ENCODE measurements at places on chromosomes 5 and 9. TPM values are rescaled to one million over a fixed set of nuclear protein-coding genes. Genes with fewer than 3 reads are reported as not detected.

GRCh38 chr9:137127301-137128157 lies 11.4 kb upstream of the GRIN1 start:
- H3K36me3 ChIP-seq, result no peaks in the 10 kb centered on the region
- H3K27me3 ChIP-seq, result no peaks in the 10 kb centered on the region
- H3K27ac ChIP-seq, result peak overlapping the region; percentile 77
- H3K4me1 ChIP-seq, result peaks cover 38% of the 10 kb centered on the region
- H3K4me3 ChIP-seq, result peak overlapping the region; percentile 84

DNA sequence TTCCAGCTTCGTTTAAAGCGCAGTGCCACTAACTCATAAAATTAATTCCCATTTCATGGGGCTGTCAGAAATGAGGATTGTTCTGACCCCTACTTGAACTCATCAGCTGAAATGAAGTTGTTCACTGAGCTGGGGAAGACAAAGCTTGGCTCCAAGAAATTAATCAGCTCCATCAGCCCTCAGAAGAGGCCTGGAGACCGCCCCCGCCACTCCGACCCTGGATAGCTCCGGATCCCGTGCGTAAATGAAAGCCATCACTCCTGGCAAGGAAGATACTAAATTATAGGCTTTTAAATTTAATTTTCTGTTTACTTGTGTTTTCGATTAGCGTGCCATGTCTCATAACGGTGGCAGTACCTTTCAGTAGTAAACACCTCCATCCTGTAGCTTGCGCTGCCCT lies 142.8 kb upstream of the IRX2 start:
- no peak overlapping the region for H3K27ac ChIP-seq
- H3K27me3 ChIP-seq, result peaks cover 7% of the 10 kb centered on the region
- DNase-seq, result no peak
- no peak overlapping the region for H3K4me3 ChIP-seq

GRCh38 chr5:134521841-134522240 lies 3.6 kb upstream of the JADE2 start:
- H3K36me3 ChIP-seq, result no peaks in the 10 kb centered on the region
- H3K4me3 ChIP-seq, result no peak overlapping the region
- H3K27me3 ChIP-seq, result no peaks in the 10 kb centered on the region
- no peak for DNase-seq
- H3K4me1 ChIP-seq, result peaks cover 13% of the 10 kb centered on the region

DNA sequence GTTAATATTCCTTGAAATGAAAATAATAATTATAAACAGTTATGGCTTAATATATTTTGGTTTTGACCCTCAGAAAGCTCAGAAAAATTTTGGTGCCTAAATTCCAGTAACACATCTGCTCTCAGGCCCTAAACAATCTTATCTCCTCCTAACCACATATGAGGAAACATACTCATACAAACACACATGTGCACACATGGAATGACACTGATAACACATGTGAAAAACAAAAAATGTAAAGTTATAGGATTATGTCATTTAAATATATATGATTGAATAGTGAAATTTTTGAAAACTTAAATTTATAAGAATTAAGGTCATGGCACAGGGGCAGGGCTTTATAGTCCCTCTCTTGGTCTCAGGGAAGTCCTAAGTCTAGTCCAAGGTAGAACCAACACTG lies 127.2 kb upstream of the TRPC7 start:
- no peak overlapping the region for H3K4me3 ChIP-seq
- H3K4me1 ChIP-seq, result no peaks in the 10 kb centered on the region
- no peaks in the 10 kb centered on the region for H3K36me3 ChIP-seq
- no peaks in the 10 kb centered on the region for H3K27me3 ChIP-seq
- no peak for DNase-seq
- no peak overlapping the region for H3K27ac ChIP-seq

DNA sequence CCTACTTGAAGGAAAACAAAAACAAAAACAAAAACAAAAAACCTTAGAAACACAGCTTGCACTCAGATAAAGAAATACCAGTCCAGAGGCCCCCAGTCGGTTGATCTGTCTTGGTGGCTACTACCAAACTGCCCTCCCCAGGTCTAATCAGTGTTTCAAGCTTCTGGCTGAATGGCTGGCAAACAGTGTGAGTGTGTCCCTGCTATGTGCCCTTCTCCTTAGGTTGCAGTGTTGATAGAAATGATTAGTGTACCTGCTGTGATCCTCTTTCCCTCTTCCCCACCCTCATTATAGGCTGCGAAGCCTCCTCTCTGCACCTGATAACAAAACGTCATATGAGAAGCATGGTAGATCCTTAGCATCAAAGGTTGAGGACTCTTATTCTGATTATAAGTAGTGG lies 12.8 kb downstream of the NR4A3 start:
- H3K4me3 ChIP-seq, result no peak overlapping the region
- no peaks in the 10 kb centered on the region for H3K4me1 ChIP-seq
- H3K36me3 ChIP-seq, result no peaks in the 10 kb centered on the region
- H3K27ac ChIP-seq, result no peak overlapping the region
- H3K27me3 ChIP-seq, result peaks cover 26% of the 10 kb centered on the region

GRCh38 chr9:18822850-18823249 lies 210.2 kb downstream of the SAXO1 start:
- H3K27me3 ChIP-seq, result no peaks in the 10 kb centered on the region
- no peaks in the 10 kb centered on the region for H3K4me1 ChIP-seq
- no peak overlapping the region for H3K27ac ChIP-seq
- no peak overlapping the region for H3K4me3 ChIP-seq
- H3K36me3 ChIP-seq, result no peaks in the 10 kb centered on the region

DNA sequence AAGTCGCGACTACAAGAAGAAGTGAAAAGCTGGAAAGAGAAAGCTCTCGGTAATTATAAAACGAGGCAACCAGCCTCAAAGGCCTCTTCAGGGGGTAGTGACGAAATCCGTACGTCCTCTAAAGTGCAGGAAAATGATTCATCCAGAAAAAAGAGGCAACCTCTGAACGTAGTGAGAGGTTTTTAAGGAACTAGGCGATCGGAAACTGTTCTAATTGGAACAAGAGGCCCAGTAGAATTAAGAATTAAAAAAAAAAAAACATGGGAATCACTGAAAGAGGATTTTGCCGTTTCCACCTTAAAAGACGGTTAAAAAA lies 1.0 kb downstream of the CSNK1A1 start:
- peak overlapping the region; percentile 99 for H3K27ac ChIP-seq
- no peaks in the 10 kb centered on the region for H3K27me3 ChIP-seq
- peak overlapping the region; percentile 94 for H3K4me3 ChIP-seq

GRCh38 chr9:3040761-3041160 lies 196.9 kb upstream of the PUM3 start:
- no peaks in the 10 kb centered on the region for H3K27me3 ChIP-seq
- no peak for DNase-seq
- no peak overlapping the region for H3K27ac ChIP-seq
- no peaks in the 10 kb centered on the region for H3K4me1 ChIP-seq
- no peaks in the 10 kb centered on the region for H3K36me3 ChIP-seq
- H3K4me3 ChIP-seq, result no peak overlapping the region

- no peaks in the 10 kb centered on the region for H3K27me3 ChIP-seq
- no peak for DNase-seq
- H3K27ac ChIP-seq, result no peak overlapping the region
- H3K36me3 ChIP-seq, result no peaks in the 10 kb centered on the region
- H3K4me3 ChIP-seq, result no peak overlapping the region
- no peaks in the 10 kb centered on the region for H3K4me1 ChIP-seq
Observed at GRCh38 chr5:117161718-117162335, 587.2 kb upstream of the SEMA6A start.

DNA sequence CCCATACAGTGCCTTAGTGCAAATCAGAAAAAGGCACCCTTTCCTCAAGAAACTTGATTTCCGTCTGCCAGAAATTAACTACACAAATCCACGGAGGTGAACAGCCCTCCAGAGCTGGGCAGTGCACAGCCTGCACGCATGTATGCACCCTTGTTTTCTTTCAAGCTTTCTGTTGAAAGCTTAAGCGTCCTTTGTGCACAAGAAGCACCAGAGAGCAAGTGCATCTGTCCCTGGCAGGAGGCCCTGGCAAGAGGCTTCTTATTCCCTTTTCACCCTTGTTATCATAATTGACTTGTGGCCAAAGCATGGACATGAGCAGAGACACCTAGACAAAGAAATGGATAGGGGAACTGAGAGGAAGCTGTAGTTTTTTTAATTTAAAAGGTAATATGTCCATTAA lies 47.4 kb upstream of the ATG10 start:
- no peaks in the 10 kb centered on the region for H3K4me1 ChIP-seq
- H3K36me3 ChIP-seq, result no peaks in the 10 kb centered on the region
- H3K27me3 ChIP-seq, result no peaks in the 10 kb centered on the region

DNA sequence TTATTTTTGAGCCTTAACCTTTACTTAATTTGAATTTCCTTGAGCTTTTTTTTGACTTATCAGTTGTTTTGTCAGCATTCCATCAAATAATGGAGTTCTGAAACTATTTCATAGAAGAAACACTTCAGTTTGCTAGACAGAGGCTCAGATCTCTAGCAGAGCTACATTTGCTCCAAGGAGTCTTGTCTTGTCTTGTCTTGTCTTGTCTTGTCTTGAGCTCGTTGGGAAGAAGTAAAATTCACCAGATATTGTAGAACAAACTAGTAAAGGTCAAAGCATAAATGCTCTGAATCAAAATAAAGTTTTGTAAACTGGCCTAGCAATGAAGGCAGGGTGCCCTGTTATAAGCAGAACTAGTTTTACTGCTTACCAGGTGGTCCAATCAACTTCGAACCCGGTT lies 33.5 kb downstream of the RAB24 start:
- no peak overlapping the region for H3K27ac ChIP-seq
- no peaks in the 10 kb centered on the region for H3K4me1 ChIP-seq
- no peak for DNase-seq
- no peaks in the 10 kb centered on the region for H3K36me3 ChIP-seq
- no peak overlapping the region for H3K4me3 ChIP-seq

DNA sequence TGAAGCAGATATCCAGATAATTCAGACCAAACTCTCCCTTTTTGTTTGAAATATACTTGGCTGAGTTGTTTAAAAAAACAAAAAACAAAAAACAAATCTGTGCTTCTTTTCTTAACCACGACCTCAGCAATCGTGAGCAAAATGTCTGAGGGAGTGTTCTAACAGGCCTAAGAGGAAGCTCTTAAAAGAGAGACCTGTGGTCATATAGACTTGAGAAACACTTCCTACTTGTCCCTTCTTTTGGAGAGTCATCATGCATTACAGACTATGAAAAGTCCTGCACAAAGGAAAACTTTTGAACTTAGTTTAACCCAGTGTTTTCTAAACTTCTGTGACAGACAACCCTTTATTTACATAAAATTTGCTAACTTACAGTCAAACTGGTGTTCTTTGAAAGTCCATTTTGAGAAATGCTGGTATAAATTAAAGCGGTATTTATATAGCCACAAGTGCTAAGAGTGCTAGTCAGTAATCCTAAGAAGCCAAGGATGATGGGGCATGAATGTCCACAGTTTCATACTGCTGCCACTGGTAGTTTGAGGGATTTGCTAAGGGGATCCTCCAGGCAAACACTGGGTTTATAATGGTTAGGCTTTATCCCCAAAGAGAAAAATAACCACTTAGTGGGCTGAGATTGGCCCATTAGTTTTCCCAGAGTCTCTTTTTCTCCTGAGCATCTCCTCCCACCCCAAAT lies 199.8 kb downstream of the LRRC70 start:
- H3K36me3 ChIP-seq, result no peaks in the 10 kb centered on the region
- no peak overlapping the region for H3K4me3 ChIP-seq
- DNase-seq, result no peak
- H3K27me3 ChIP-seq, result no peaks in the 10 kb centered on the region

DNA sequence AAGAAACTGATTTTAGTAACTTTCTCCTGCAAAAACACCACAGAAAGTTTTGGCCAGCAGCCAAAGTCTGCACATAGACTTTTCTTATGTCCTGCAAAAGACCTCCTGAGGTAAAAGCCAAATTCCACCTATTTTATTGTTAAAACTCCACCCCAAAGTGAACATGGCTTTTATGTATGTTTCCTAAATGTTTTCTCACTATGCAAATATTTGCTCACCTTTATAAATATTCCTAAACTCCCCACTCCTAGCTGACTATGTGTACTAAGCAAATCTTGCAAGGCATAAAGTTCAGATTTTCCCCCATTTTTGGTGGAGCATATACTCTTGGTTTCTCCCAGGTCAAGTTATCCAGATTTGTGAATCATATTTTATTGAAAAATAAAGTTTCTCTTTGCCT lies 446.2 kb downstream of the DNAH5 start:
- H3K36me3 ChIP-seq, result no peaks in the 10 kb centered on the region
- H3K4me3 ChIP-seq, result no peak overlapping the region
- DNase-seq, result no peak

GRCh38 chr9:109176386-109176785 lies 9.3 kb upstream of the FRRS1L start:
- no peak for DNase-seq
- H3K4me3 ChIP-seq, result no peak overlapping the region
- H3K27ac ChIP-seq, result no peak overlapping the region
- H3K36me3 ChIP-seq, result no peaks in the 10 kb centered on the region
- no peaks in the 10 kb centered on the region for H3K4me1 ChIP-seq

DNA sequence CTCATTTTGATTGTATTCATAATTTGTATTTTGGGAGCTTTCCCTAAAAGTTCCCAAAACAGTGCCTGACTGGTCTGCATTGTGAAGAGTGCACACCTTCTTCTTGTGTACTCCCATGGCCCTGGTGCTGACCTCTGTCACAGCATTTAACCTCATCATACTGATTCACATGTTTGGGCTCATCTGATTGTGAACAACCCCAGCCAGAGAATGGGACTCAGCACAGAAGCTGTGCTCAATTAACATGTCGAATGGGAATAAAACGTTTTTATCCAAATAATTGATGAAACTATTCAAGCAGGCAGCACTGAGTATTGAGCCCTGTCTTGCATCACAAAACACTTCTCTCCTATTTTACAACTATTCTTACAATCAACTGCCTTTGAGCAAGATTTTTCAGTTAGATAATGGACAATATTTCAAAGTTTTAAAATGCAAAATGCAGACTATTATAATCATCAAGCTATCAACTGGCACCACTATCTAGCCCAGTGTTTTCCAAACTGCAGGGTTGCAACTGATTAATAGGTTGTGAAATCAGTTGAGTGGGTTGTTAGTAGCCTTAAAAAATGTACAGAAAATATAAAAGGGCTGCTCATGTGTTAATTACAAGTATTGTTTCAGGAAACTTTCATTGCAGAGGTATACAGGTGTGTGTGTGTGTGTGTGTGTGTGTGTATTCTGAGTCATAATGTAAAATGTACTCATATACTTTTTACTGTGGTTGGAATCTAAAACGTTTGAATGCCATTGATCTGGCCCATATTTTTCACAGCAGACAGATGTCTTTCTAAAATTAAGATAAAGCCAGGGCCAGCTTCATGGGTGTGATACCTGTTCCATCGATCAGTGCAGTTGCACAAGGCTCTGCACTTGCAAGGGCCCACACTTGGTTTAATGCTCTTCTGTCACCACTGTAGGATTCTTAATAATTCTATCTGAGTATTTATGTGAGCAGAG lies 190.5 kb downstream of the PIK3R1 start:
- no peak overlapping the region for H3K4me3 ChIP-seq
- no peak for DNase-seq
- no peaks in the 10 kb centered on the region for H3K36me3 ChIP-seq
- no peaks in the 10 kb centered on the region for H3K27me3 ChIP-seq
- H3K27ac ChIP-seq, result no peak overlapping the region
- H3K4me1 ChIP-seq, result peaks cover 13% of the 10 kb centered on the region

GRCh38 chr5:170681013-170681433 lies 102.5 kb upstream of the GABRP start:
- no peaks in the 10 kb centered on the region for H3K36me3 ChIP-seq
- H3K27me3 ChIP-seq, result peaks cover 70% of the 10 kb centered on the region
- H3K4me3 ChIP-seq, result no peak overlapping the region
- H3K27ac ChIP-seq, result no peak overlapping the region
- H3K4me1 ChIP-seq, result no peaks in the 10 kb centered on the region

The TRIM41 gene
- total RNA-seq, result 24.5 TPM

The SPINK9 gene
- total RNA-seq, result not detected

The PCDHGA11 gene
- 3.4 TPM for total RNA-seq

The TRIM36 gene
- total RNA-seq, result 6.9 TPM

The CREB3 gene
- 39.3 TPM for total RNA-seq

The LCN2 gene
- 155 TPM for total RNA-seq

The SLC34A1 gene
- not detected for total RNA-seq

The FCN2 gene
- total RNA-seq, result not detected

The EPB41L4B gene
- total RNA-seq, result 17.7 TPM

Data from left lung (tissue), 14 donors.